GM13977 (cell line): ENCODE measurements at places on chromosomes 1 and 21.

DNA sequence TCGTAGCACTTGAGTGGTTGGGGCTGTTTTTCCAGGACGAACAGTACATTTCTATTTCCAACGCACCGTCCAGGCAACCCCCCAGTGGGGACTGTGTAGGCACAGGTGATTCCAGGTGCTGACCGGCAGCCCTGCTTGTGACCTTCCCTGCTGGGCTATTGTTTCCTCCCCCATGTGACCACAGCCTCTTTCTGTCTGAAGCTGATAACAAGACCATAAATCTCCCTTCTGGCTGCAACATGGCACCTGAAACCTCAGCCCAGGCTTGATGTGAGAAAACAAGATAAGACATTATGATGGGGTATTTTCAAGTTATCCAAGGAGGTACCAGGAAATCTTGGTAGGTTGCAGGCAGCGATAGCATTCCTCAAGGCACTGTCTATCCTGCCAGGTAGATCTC lies 48.2 kb downstream of the HLX start:
- DNase-seq, result no peak

GRCh38 chr21:42145569-42146272 lies 73.2 kb upstream of the ABCG1 start:
- peak; percentile 94 for DNase-seq

GRCh38 chr1:234607109-234608024 lies 2.6 kb downstream of the IRF2BP2 start:
- no peak for DNase-seq

GRCh38 chr1:17829579-17829978 lies 74.4 kb downstream of the ACTL8 start:
- no peak for DNase-seq

DNA sequence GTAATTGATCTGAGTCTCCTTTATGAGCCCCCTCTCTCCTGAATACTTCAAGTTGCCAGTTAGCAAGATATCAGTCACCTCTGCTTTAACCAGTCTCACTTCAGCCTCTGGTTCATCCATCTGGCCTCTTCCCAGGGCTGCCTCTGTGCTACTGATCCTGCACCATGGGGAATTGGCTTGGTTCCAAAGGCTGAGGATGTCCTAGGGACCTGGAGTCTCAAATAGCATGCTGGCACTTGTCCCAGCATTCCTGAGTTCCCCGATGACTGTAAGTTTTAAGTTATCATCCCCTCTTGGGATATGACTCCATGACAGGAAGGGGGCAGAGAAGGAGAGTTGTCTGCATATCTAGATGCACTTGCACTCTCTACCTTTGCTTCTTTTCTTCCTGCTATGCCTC lies 252.0 kb downstream of the PTBP2 start:
- no peak for DNase-seq

- DNase-seq, result no peak
These were observed 21.1 kb downstream of the ERRFI1 start for GRCh38 chr1:8004803-8005573.

DNA sequence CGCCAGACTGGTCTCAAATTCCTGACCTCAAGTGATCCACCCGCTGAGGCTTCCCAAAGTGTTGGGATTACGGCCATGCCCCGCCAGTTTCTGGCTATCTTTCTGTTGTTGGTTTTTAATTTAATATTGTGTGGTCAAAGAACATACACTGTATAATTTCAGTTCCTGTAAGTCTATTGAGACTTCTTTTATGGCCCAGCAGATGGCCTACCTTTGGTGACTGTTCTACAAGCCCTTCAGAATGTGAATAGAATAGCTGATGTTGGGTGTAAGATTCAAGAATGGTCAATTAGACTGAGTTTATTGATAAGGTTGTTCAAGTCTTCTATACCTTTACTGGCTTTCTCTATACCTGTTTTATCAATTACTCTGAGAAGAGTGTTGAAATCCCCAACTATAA lies 10.7 kb downstream of the HES2 start:
- no peak for DNase-seq

DNA sequence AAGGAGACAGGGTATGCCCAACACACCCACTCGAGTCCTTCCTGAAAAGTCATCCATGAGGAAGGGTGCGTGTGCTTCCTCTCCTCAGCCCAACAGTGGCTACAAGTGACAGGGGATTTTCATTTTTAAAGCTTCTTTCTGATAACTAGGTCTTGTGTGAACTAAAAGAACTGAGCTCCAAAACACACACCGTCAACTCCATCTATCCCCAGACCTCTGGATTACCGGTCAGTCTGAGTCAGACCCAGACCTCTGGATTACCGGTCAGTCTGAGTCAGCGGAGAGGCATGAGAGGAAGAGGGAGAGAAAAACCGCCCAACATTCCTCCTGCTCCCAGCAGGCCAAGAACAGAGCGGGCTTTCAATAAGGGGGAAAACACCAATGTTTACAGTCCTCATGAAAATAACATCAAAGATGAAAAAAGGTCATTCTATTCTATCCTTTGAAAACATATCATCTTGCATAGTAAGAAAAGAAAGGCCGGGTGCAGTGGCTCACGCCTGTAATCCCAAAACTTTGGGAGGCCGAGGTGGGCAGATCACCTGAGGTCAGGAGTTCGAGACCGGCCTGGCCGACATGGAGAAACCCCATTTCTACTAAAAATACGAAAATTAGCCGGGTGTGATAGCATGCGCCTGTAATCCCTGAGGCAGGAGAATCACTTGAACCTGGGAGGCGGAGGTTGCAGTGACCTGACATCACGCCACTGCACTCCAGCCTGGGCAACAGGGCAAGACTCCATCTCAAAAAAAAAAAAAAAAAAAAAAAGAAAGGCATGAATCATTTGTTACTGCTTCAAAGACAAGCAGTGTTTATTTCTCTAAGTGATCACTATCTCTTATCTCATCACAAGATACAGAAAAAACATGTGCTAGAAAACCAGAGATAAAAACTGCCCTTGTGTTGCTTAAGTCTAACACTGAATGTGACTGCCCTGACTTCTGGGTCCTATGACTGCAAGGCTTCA lies 3.4 kb downstream of the PTTG1IP start:
- no peak for DNase-seq

DNA sequence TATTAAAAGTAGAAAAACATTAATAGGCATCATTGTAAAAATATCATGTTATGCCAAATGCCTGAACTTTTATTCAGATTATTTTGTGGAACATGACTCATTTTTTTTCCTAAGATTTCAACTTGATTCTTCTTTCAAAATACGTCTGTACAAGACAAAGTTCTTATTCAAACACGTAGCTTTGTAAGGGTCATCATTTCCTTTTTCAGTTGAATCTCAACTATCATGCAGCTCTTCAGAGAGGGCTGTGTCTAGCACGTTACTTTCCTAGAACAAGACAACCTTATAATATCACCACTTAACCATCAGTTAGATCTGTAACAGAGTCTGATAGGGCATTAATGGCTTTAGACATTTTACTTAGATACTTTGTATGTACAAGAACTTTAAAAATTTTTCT lies 608.9 kb downstream of the AMY1C start:
- DNase-seq, result no peak

DNA sequence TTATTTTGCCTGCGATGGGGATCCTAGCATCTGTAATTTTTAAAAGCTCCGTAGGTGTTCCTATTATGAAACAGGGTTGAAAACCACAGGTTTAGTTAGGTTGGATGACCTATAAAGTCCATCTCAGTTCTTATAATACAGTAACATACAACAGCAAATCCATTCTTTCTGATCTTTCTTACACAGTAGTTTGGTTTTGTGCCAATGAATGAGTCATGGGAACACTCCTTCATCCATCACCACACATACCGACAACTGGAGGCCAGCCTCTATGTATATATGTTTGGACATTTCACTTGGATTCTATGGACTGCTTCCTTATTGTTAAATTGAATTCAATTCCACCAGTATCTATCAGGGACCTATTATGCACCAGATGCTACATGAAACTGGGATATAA lies 118.4 kb upstream of the L1TD1 start:
- no peak for DNase-seq

DNA sequence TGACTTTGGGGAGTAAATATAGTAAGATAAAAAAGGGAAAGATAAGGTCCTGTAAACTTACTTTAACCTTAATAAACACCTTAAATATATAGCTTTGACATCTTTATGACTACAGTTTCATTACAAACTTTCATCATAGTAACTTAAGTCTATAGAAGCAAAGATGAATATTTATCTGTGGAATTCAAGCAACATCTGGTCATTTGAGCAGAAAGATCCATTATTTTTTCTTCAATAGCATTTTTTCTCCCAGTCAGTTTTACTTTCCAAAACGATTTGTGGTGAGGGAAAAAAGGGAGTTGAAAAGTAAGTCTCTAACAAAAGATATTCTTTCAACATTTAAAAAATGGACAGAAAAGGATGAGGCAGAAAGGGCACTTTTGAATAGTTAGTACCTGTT lies 69.0 kb downstream of the HMCN1 start:
- DNase-seq, result no peak

GRCh38 chr1:154689083-154689482 lies 81.1 kb upstream of the ADAR start:
- DNase-seq, result no peak

- no peak for DNase-seq
These were observed 81.3 kb upstream of the DUSP10 start for GRCh38 chr1:221823149-221823548.

- DNase-seq, result no peak
These were observed 48.8 kb downstream of the ARHGEF10L start for GRCh38 chr1:17588048-17588871.

GRCh38 chr21:14917762-14918161 lies 147.0 kb downstream of the NRIP1 start:
- no peak for DNase-seq

DNA sequence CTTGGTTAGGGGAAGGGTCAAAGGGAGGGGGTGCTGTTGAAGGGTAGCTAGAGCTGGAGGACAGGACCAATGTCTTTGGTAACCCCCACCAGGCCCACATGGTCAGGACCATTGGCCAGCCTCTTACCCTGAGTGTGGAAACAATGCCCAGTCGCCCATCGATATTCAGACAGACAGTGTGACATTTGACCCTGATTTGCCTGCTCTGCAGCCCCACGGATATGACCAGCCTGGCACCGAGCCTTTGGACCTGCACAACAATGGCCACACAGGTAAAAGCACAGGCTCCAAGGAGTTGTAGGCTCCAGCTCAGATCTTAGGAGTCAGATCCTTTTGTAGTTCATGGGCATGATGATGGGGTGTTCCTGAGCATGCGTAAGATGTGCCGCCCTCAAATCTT lies 3.8 kb downstream of the CA14 start:
- no peak for DNase-seq

DNA sequence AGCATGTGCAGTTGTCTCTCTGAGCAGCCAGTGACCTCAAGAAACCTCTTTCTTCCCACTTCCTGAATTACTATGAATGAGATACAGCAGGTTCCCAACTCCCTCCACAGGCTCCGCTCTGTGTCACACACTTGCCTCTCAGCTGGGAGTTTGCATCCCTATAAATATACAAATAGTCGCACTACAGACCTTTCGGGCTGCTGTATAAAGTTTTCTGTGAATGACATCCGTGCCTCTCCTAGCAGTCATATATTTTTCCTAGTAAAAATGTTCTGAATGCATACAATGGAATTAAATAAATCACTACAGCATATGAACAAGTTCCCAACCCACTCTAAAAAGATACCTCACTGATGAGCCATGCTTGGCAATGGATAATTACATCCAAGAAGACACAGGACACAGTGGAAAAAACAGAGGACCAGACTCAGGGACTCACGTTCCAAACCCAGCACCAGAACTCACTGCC lies 66.8 kb downstream of the CAPZB start:
- DNase-seq, result no peak

DNA sequence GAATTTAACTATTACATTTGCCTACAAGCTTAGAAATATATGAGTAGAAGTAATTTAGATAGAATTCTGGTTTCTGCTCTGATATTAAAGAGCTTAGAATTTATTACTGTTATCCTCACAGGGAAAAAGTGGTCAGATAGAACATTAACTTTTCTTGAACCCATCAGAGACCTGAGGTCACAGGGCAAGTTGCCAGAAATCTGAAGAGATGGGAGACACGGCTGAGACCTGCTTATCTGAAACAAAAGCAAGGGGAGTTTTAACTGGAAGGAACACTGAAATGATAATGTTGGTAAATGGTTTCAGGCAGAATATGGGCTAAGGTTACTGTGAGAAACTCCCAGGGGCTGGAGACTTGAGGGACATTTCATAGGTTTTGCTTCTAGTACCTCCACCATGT lies 28.0 kb upstream of the USP25 start:
- no peak for DNase-seq

DNA sequence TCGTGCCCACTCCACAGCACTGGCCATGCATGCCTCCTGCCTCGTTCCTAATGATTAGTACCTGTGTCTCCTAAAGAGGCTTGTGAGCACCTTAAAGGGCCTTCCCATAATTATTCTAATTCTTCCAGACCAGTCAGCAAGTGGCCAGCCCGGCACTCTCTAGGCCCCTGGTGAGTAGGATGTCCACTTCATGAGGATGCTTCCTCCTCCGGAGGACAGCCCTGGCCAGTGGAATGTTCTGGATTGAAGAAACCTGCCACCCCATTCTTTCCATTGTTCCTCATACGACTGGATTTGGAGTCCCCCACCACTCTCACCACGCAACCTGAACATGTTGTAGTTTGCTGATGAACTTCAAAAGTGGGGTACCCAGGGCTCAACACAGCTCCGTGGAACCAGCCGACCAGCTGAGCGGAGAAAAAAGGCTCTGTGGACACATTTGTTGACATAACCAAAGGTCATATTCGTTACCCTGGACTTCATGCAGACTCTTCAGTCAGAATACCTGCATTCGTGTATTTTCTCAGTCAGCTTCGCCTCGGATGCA lies 46.7 kb upstream of the LBR start:
- DNase-seq, result no peak

GRCh38 chr1:243748706-243749283 lies 101.2 kb downstream of the AKT3 start:
- DNase-seq, result peak; percentile 77

DNA sequence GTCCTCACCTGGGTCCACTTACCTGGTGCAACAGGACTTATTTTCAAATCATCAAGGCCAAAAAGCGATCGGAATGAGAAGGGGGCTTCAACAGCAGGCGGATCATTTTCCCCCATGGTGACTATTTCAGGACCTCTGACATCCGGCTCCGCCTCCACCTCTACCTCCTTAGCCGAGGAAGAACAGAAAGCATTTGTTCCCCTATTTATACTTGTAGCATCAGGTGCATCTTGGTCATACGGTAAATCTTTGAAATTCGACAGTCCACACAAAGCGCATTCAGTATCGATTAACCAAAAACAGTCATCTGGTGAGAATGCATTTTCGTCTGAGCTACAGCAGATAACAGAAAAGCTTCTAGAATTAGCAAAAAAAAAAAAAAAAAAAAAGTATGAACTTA lies 550 bp downstream of the TMPRSS3 start:
- DNase-seq, result no peak

DNA sequence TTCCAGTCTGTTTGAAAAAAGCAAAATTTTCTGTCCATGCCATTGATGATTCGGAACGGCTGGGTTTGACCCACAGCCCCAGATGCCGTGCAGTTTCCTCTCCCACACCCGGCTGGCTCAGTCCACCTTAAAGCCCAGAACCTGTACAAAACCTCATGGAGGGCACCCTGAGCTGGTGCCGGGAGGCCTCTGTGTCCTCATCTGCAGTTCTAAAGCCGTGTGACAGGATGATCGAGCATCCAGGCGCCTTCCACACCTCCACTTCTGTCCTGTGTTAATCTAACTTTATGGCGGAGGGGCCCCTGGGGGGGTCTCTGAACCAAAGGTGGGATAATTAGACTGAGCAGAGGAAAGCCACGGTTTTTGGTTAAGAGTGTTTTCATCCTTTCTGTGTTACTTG lies 49.6 kb downstream of the SLC37A1 start:
- DNase-seq, result no peak

GRCh38 chr1:62840555-62840954 lies 56.6 kb downstream of the ATG4C start:
- DNase-seq, result no peak

- DNase-seq, result no peak
These were observed 69.9 kb upstream of the USP25 start for GRCh38 chr21:15659753-15660422.
